GDM1 (cell line): ENCODE measurements at places on chromosomes 2 and 18.

DNA sequence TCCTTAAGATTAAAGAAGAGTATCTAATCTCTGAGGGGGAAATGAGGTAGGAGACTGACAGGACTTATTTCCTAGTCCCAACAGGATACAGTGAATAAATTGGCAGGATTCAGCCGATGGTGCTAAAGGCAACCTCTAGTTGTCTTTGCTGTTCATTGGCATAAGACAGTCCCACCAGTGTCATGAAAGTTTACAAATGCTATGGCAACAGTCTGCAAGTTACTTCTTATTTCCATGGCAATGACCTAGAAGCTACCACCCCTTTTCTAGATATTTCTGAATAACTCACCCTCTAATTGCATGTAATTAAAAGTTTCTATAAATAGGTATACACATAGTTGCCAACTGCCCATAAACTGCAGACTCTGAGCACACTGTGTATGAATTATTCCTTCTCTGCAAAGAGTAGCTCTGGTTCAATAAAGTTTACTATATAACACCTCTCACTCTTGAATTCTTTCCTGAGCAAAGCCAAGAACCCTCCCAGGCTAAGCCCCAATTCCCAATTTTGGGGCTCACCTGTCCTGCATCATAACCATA lies 172.7 kb upstream of the LRATD1 start:
- no peak for DNase-seq

DNA sequence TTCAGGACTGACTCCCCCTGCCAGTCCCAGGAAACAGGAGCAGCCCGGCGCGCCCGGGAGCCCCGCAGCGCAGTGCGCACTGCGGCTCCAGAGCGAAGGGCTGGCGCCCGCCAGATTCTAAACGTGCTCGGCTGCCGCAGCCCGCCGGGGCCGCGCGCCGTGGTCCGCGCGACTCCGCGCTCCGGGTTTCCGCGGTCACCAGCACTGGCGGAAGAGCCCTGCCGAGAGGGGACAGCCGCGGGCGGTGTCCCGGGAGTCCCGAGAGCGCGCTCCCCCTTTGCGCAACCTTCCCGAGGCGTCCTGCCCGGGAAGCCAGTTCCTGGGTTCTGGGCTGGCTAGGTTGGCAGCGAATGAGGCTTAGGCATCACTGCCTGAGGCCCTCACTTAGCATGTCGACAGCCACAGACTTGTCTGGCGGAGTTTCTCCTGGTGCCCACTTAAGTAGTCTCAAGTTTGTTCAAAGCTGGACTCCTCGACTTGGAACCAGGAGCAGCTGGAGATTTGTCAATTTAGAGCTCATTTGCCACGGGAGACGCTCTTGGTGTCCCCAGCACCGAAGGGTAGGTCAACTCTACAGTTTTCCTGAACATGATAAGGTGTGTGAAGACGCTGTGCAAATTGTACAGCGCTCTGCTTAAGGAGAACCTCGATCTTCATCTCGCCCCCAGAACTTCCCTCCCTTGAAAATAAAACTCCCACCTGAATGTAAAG lies 1.5 kb upstream of the VSNL1 start:
- no peak for DNase-seq

GRCh38 chr2:118386641-118387302 lies 298.5 kb downstream of the INSIG2 start:
- no peak for DNase-seq

DNA sequence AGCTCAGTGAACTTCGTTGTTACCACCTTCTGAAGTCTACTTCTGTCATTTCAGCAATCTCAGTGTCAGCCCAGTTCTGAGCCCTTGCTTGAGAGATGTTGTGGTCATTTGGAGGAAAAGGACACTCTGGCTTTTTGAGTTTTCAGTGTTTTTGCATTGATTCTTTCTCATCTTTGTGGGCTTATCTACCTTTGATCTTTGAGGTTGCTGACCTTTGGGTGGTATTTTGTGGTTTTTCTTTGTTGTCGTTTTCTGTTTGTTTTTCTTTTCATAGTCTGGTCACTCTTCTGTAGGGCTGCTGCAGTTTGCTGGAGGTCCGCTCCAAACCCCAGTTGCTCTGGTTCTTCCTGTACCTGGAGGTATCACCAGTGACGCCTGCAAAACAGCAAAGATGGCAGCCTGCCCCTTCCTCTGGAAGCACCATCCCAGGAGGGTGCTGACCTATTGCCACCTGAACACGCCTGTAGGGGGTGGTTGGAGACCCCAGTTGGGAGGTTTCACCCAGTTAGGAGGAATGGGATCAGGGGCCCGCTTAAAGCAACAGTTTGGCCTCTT lies 74.7 kb downstream of the EPC2 start:
- no peak for DNase-seq

- peak; percentile 36 for DNase-seq
Observed at GRCh38 chr2:233053928-233054784, 6.0 kb upstream of the INPP5D start.

GRCh38 chr2:63872571-63873328 lies 31.1 kb downstream of the UGP2 start:
- no peak for DNase-seq
